ENCODE measurements at places on chromosomes 1 and 21.

GRCh38 chr1:61445269-61445825 lies 279.6 kb downstream of the TM2D1 start:
- no peaks in the 10 kb centered on the region for H3K27me3 ChIP-seq
- H3K4me3 ChIP-seq, result no peak overlapping the region
- no peak overlapping the region for H3K27ac ChIP-seq
- no peaks in the 10 kb centered on the region for H3K4me1 ChIP-seq
- DNase-seq, result no peak
- H3K36me3 ChIP-seq, result no peaks in the 10 kb centered on the region

DNA sequence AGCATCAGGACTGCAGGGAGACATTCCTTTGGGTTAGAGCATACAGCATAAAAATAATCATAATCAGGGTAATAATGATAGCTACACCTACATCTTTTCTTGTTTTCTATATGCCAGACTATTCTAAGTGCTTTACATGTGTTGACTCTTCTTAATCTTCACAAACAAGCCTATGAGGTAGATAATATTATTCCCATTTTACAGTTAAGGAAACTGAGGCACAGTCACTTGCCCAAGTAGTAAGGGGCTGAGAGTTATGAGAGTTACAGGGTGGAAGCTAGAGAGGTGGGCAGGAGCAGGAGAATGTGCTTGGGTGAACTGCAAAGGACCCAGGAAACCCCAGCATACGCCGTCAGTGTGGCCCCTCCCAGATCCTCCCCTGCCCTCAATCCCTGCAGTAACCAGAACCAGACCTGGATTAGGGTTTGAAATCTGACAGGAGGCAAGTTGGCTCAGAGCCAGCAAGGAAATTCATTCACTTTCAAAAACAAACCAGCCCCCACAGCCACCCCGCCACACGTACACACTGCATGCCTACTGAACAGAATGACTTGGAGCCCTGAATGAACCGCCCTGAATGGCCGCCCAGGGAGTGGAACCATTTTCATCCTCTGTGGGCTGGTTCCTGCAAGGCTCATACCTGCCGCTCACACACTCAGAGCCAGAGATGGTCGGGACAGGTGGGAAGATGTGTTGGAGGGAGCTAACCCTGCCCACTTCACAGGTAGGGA lies 126.1 kb downstream of the TRABD2B start:
- H3K36me3 ChIP-seq, result no peaks in the 10 kb centered on the region
- no peak for DNase-seq
- no peak overlapping the region for H3K4me3 ChIP-seq
- no peaks in the 10 kb centered on the region for H3K27me3 ChIP-seq

DNA sequence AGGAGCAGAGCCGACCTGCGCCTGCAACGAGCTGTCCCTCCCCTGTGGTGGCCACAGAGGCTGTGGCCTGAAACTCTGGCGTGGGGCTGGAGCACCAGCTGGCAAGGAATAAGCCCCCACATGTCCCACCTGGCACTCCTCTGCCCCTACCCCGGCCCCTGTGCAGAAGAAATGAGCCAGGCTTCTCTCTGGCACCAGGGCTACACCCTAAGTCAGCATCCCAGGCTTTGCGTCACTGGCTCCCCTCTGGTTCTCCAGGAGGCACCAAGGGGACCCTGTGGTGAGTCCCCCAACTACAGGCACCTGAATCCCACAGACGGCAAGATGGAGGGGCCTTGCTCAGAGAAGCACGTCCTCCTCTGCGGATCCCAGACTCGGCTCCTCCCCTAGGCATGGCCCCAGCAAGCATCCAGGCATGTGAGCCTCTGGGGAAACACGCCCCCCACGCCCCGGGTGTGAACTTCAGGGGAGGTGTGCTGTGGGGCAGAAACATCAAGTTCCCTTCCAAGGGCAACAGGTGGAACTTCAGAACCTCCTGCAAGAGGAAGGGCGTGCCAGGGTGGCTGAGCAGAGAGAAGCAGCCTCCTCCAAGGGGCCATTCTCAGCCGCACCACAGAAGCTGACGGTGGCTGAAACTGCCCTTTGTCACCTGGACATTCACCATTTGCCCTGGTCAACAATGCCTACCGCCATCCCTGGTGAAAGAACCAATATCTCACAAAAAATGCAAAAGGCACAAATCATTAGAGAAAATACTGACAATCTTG lies 2.9 kb downstream of the KRTAP10-7 start:
- H3K27ac ChIP-seq, result no peak overlapping the region
- no peaks in the 10 kb centered on the region for H3K36me3 ChIP-seq
- no peak overlapping the region for H3K4me3 ChIP-seq
- no peak for DNase-seq
- H3K27me3 ChIP-seq, result no peaks in the 10 kb centered on the region

GRCh38 chr1:68725001-68725752 lies 228.3 kb upstream of the DEPDC1 start:
- DNase-seq, result no peak
- no peak overlapping the region for H3K4me3 ChIP-seq
- no peaks in the 10 kb centered on the region for H3K36me3 ChIP-seq
- no peak overlapping the region for H3K27ac ChIP-seq

DNA sequence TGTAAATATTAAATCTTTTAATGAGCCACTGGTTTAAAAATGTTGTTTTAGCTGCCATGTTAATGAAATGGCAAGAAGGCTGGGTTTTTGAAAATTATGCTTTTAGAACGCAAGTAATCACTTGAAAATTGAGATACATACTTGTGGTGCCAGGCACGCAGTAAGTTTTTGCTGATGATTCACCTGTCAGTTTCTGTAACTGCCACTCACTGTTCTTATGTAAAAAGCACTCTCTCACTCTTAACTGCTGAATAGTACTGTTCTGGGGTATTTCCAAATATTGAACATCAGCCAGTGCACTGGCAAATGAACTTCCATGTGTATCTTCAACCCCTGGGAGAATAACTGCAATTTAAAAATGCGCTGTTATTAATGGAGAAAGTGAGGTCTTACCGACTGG lies 17.9 kb downstream of the LGALS8 start:
- H3K4me1 ChIP-seq, result peaks cover 13% of the 10 kb centered on the region
- H3K4me3 ChIP-seq, result no peak overlapping the region
- H3K27me3 ChIP-seq, result no peaks in the 10 kb centered on the region
- H3K36me3 ChIP-seq, result peaks cover 42% of the 10 kb centered on the region
- H3K27ac ChIP-seq, result no peak overlapping the region

- no peak for DNase-seq
- H3K4me3 ChIP-seq, result no peak overlapping the region
- H3K36me3 ChIP-seq, result no peaks in the 10 kb centered on the region
- no peaks in the 10 kb centered on the region for H3K4me1 ChIP-seq
- H3K27me3 ChIP-seq, result no peaks in the 10 kb centered on the region
- H3K27ac ChIP-seq, result no peak overlapping the region
Measured at GRCh38 chr1:98991127-98992012, 13.3 kb downstream of the PLPPR5 start.

- H3K4me1 ChIP-seq, result no peaks in the 10 kb centered on the region
- no peak for DNase-seq
- no peak overlapping the region for H3K27ac ChIP-seq
Measured at GRCh38 chr21:29678626-29679025, 261.2 kb downstream of the GRIK1 start.

GRCh38 chr21:40936771-40937261 lies 89.9 kb upstream of the DSCAM start:
- no peak for DNase-seq
- H3K27me3 ChIP-seq, result no peaks in the 10 kb centered on the region
- H3K4me3 ChIP-seq, result no peak overlapping the region
- no peaks in the 10 kb centered on the region for H3K36me3 ChIP-seq

- DNase-seq, result no peak
- H3K27ac ChIP-seq, result no peak overlapping the region
- no peaks in the 10 kb centered on the region for H3K36me3 ChIP-seq
- H3K27me3 ChIP-seq, result no peaks in the 10 kb centered on the region
Measured at GRCh38 chr1:178324003-178324402, 172.8 kb downstream of the CLEC20A start.

- no peak for DNase-seq
- no peaks in the 10 kb centered on the region for H3K27me3 ChIP-seq
- no peaks in the 10 kb centered on the region for H3K4me1 ChIP-seq
- H3K4me3 ChIP-seq, result no peak overlapping the region
- no peaks in the 10 kb centered on the region for H3K36me3 ChIP-seq
- no peak overlapping the region for H3K27ac ChIP-seq
Measured at GRCh38 chr1:17616731-17617279, 77.3 kb downstream of the ARHGEF10L start.

DNA sequence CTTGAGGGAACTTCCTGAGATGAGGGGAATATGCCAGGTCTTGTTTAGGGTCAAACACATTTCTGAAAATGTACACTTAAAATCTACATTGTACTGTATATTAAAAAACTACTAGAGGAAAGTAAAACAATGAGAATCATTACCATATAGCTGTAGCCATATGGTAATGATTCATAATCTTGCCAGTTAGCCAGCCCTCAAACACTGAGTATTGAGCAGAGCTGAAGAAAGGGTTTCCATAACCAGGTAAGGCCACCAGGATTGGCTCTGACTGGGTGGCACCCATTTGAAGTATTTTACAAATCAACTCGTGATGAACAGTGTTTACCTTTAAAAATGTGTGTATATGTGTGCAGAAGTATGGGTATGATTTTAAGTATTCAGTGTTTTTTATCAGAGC lies 226.7 kb downstream of the SLC45A1 start:
- H3K27me3 ChIP-seq, result no peaks in the 10 kb centered on the region
- no peaks in the 10 kb centered on the region for H3K4me1 ChIP-seq
- H3K36me3 ChIP-seq, result no peaks in the 10 kb centered on the region
- no peak overlapping the region for H3K27ac ChIP-seq

- DNase-seq, result no peak
- H3K27me3 ChIP-seq, result no peaks in the 10 kb centered on the region
- no peak overlapping the region for H3K27ac ChIP-seq
- no peak overlapping the region for H3K4me3 ChIP-seq
- H3K4me1 ChIP-seq, result no peaks in the 10 kb centered on the region
- no peaks in the 10 kb centered on the region for H3K36me3 ChIP-seq
Measured at GRCh38 chr1:113916974-113917373, 11.8 kb downstream of the DCLRE1B start.

DNA sequence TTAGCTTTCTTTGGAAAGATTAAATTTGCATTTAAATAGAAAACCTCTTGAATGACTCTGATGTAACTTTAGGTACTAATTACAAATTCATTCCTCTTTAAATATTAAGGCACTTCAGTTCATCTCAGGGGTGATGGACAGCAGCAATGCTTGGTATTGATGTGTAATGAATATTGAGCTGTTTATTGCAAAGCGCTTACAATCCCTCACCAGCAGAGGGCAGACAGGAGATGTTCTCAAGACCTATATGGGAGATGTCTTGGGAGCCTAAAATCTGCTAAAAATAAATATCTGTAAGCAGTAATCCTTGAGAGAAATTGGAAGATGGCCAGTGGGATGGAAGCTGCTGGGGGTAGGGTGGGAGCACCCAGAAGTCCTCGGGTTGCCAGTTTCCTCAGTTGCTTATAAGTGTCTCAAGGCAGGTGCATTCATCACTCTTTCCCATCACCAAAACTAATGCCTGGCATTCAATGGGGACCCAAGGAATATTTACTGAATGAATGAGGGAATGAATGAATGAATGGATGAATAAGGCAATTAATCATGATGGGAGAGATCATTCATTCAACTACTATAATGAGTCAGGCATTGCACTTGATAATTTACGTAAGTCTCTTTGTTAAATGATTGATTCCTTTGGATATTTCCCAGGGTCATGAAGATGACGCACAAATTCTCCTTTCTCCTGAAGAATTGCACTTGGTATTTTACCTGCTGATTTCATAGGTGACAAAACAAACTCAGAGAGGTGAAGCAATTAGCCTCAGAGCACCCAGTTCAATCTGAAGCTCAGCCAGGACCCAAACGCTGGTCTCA lies 2.3 kb downstream of the KLHDC8A start:
- no peak overlapping the region for H3K27ac ChIP-seq
- no peaks in the 10 kb centered on the region for H3K4me1 ChIP-seq
- peak; percentile 56 for DNase-seq
- H3K36me3 ChIP-seq, result no peaks in the 10 kb centered on the region

DNA sequence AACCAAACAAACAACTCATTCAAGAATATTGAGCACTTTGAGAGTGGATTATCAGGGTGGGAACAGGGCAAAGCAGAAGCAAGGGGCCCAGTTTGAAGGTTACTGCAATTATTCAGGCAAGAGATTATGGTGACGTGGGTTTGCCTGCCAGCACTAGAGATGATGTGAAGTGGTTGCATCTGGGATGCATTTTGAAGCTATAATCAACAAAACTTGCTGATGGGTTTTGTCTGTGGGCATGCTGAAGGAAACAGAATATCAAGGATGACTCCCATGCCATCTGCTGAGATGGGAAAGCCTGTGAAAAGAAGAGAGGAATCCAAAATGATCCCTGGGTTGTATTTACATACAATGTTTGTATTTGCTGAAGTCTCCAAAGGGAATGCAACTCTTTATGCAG lies 224.3 kb upstream of the GREM2 start:
- H3K4me3 ChIP-seq, result no peak overlapping the region
- no peaks in the 10 kb centered on the region for H3K4me1 ChIP-seq
- no peak for DNase-seq

DNA sequence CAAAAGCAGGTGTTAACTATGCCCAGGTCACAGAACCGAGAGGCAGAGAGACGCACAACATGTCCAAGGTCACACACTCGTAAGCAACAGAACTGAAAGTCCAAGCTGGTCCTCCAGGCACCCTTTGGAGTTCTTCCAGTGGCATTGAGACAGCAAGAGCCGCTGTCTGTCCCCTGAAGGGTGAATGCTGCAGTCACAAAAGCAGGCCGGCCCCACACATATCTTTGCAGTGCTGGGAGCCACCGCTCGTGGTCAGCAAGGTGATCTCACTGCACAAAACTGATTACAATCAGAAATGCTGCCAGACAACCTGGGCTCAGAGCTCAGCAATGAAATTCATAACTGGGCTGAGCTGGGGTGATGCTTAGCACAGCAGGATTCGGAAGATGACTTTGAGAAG lies 47.4 kb upstream of the RAB4A start:
- H3K36me3 ChIP-seq, result no peaks in the 10 kb centered on the region
- H3K4me3 ChIP-seq, result no peak overlapping the region
- H3K4me1 ChIP-seq, result no peaks in the 10 kb centered on the region
- no peaks in the 10 kb centered on the region for H3K27me3 ChIP-seq
- DNase-seq, result no peak

GRCh38 chr1:76866566-76866965 lies 714 bp upstream of the ST6GALNAC5 start:
- no peak overlapping the region for H3K4me3 ChIP-seq
- peaks cover 14% of the 10 kb centered on the region for H3K27me3 ChIP-seq
- no peak overlapping the region for H3K27ac ChIP-seq
